ENCODE measurements at places on chromosomes 7 and 10.

- no peak for DNase-seq
Measured at GRCh38 chr10:26624006-26624405, 73.5 kb upstream of the PDSS1 start.

GRCh38 chr10:73226663-73227062 is 20.4 kb downstream of the DNAJC9 start:
- DNase-seq: no peak

- no peak for DNase-seq
Measured at GRCh38 chr10:119362122-119362521, 154.8 kb downstream of the GRK5 start.

DNA sequence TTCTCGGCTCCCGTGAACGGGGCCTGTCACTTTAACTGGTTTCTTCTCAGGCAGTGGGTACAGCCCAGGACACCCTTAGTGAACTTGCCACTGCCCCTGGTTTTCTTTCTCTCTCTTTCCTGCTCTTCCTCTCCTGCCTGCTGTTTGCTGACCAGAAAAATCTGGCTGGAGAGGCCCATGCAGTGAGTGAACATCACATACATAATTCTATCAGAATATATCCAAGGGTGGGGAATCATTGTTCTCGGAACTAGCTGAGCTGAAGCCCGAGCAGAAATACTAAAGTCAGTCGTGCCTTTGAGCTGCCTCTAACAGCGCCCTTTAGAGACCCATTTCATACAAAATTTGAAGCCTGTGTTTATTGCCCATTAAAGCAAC is 501.5 kb upstream of the GALNT17 start:
- no peak for DNase-seq

DNA sequence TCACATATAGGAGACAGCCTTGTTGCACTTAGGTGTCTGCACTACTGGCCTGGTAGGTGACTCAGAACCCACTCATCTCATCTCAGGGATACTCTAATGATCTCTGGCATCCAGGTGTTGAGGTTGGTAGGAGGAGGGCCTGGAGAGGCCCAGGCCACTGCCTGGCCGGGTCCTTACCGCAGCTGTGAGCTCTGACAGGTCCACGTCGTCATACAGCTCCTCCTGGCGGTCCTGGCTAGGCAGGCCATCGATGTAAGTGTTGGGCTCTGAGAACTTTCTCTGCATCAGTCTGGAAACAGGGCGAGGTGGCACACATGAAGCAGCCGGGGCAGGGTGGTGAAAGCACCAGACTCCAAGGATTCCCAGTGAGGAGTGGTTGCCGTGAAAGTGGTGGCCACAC is 62.1 kb downstream of the VWA2 start:
- no peak for DNase-seq

GRCh38 chr10:131938681-131939080 is 37.9 kb downstream of the PPP2R2D start:
- DNase-seq: no peak

- DNase-seq: no peak
Measured at GRCh38 chr10:97039538-97040247, 146.1 kb downstream of the SLIT1 start.

DNA sequence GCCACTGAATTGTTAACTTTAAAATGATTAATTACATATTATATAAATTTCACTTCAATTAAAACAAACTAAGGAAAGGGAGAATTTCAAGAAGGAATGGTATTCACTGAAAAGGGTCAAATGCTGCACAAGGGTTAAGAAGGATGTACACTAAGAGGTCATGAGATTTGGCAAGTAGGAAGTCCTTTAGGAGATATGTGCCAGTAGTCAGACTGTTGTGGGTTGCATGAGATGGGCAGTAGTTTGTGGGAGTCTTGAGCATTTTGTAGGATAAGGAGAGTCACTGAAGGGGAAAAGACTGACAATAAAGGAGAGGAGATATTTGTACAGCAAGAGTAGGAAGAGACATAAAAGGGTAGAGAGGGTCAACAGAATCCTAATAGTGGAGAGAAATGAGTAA is 12.4 kb upstream of the PTPN12 start:
- no peak for DNase-seq

DNA sequence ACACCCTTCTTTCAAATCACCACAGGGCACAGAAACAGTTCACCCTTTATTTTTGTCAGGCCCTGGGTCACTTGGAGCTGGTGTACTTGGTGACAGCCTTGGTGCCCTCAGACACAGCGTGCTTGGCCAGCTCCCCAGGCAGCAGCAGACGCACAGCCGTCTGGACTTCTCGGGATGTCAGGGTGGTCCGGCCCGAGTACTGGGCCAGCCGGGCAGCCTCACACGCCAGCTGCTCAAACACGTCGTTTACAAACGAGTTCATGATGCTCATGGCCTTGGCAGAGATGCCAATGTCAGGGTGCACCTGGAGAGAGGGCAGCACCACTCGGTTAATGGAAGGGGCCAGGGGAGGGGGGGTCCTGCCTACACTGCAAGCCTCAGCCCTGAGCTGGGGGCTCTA is 2.5 kb downstream of the H2BK1 start:
- no peak for DNase-seq

DNA sequence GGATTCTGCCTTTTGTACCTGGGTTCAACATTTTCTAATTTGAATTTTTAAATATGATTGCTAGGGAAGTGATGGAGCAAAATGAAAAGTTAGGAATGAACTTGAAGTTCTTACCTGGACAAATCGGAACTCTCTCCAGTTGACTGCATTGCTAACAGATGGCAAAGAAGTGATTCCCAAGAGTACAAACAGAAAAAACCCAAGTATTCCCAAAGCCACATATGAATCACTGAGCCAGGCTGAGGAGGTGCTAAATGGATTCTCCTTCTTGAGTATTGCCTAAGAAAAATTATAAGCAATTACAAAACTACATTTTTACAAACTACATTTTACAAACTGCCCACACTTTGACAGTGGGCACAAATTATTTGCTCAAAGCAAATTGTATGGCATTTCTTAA is 25.9 kb downstream of the STEAP4 start:
- DNase-seq: no peak

GRCh38 chr10:119706521-119707278 is 19.1 kb upstream of the INPP5F start:
- DNase-seq: no peak

- no peak for DNase-seq
Measured at GRCh38 chr7:37277513-37277912, 171.2 kb downstream of the ELMO1 start.

- peak; percentile 75 for DNase-seq
Measured at GRCh38 chr10:63521416-63522276, 445 bp downstream of the REEP3 start.

- no peak for DNase-seq
Measured at GRCh38 chr10:124221356-124222317, 128.2 kb upstream of the CHST15 start.

DNA sequence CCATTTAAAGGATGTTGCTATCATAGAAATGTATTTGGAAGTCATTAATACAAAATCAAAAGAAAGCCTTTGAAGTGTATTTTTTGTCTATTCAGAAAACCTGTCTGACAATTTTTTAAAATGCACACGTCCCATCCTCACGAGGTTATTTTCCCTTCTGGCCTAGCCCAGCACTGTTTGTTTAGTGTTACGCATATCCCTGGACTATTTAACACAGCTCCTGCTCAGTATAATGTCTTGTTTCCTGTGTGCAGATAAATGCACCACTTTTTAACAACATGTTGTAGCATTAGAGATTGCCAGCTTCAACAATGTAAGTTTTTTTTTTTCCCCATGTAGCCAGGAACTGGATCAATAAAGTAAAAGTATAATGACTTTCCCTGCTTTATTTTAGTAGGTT is 102.6 kb upstream of the SFMBT2 start:
- no peak for DNase-seq

DNA sequence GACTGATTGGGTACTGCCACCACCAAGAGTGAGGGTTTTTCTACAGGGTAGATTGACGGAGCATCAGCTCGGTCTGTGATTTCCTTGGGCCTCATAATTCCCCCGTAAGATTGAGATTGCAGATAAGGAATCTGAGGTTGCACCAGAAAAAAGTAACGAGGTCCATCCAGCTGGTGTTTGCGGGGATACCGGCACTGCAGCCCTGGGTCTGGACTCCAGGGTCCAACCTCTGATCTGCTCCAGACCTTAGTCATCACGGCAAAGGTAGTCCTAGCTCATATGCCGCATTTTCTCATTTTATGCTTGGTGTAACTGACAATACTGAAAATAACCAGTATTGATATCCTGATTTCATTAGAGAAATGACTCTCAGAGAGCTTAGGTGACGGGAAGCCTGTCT is 3.9 kb downstream of the CARD11 start:
- no peak for DNase-seq

GRCh38 chr7:77993838-77994237 is 195.3 kb downstream of the PHTF2 start:
- no peak for DNase-seq

DNA sequence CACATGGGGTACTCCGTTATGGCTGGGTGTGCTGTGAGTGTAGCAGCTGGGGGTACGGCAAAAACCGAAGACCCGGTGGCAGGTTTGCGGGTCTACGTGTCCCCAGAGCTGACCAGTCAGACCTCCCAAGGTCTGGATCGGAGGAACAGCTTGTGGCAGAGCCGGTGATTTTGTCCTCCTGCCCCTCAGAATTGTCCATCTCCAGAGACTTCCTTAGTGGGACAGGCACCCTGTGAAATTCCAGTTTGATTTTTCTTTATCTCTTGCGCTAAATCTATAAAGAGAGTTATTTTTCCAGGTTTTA is 1.0 kb downstream of the EIF3B start:
- DNase-seq: no peak

- no peak for DNase-seq
Measured at GRCh38 chr10:25842146-25842545, 91.9 kb upstream of the MYO3A start.

GRCh38 chr7:36400606-36401005 is 10.9 kb downstream of the ANLN start:
- no peak for DNase-seq

- no peak for DNase-seq
Measured at GRCh38 chr7:511476-512145, 8.0 kb downstream of the PDGFA start.

DNA sequence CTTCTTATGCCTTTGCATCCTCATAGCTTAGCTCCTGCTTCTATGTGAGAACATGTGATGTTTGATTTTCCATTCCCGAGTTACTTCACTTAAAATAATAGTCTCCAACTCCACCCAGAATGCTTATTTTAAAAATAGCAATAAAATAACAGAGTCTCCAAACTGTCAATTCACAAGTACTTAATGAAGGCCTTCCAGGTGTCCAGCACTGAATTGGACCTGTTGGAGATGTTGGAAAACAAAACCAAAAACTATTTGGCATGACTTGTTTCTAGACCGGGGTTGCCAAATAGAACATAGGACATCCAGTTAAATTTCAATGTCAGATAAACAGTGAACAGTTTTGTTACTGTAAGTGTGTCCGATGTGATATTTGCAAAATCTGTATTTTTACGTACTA is 208.1 kb upstream of the DKK1 start:
- DNase-seq: no peak

- no peak for DNase-seq
Measured at GRCh38 chr7:92881091-92881485, 44.7 kb upstream of the CDK6 start.

DNA sequence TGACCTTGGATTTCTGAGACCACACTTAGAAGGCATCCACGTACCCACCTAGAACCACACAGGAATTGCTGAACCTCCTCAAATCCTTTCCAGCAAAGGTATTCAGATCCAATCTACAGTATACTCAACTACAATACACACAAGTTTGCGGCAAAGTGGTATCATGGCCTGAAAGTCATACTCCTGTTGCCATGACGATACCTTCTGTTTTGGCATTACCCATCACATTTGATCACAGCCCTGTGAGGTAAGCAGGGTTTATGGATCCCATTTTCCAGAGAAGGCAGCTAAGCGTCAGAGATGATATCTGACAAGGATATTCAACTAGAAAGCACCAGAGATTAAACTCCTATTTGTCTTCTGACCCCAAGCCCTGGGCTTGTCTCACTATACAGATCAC is 32.8 kb downstream of the SGMS1 start:
- no peak for DNase-seq

- DNase-seq: no peak
Measured at GRCh38 chr7:150450491-150451001, at the start of gene GIMAP8. TSS of gene GIMAP8 (plus strand) at chr7:150450630. CDS start at chr7:150466699, 16,069 bp downstream.

GRCh38 chr10:98971464-98971863 is 264.2 kb downstream of the HPSE2 start:
- DNase-seq: no peak

DNA sequence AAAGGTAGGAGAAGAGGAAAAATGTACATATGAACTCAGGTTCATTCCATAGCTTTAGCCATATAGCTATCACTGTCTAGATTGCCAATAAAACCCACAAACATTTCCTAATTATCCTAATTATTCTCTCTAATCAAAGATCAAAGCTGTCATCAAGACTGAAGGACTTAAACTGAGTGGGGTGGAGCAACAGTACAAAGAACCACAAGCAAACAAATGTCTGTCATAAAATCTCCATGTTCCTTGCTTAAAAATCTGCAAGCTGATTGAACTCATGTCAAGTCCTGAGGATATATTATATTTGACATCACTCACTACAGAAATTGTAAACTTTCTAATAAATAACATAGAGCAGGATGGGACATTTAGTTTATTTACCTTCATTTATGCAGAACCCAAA is 315.9 kb downstream of the SNX13 start:
- no peak for DNase-seq

DNA sequence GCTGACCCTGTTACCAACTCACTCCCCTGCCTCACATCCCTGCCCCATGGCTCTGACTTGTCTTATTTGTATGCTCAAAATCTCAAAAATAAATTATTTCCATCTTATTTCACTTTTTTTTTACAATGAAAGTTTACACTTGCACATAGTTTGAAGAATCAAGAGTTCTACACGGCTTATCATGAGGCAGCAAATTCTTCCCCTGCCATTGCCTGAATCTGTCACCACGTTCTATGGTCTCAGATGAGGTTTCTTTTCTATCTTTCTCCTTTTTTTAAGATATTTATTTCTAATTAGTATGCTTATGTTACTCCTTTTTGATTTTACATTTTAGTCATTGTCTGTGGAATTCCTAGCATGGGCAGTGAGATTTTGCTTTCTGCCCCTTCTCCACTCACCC is 28.4 kb downstream of the ARHGAP22 start:
- DNase-seq: no peak

DNA sequence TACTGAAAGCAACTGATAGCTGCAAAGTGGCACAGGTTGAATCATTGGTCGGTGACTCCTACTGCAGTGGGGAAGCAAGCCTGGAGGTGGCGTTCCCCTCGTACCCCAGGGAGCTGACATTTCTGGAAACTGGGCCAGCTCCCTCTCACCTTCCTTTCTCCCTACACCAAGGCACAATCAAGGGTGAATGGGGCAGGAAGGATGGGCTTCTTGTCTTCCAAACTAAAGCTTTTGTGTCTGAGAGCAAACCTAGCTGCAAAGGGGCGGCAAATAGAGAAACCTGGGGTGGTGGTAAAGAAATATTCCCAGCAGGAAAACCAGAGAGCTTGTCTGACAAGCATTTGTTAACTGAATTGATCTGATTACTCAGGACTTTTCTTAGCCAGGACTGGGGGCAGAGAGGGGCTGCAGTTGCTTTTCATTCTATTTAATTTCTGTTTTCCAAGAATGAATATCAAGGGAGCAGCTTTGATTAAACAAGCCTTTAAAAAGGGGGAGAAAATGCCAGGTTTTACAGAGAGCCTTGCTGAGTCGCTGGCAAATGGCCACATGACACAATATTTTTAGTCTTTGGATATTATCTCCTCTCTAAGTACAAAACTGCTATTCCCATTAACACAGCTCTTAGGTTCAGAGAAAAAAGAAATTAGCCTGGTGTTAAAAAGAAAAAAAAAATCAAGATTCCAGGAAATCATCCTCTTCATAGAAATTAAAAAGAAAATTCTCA is 27.8 kb downstream of the CDHR3 start:
- DNase-seq: peak; percentile 68
